ENCODE measurements at places on chromosomes 16 and 17.

DNA sequence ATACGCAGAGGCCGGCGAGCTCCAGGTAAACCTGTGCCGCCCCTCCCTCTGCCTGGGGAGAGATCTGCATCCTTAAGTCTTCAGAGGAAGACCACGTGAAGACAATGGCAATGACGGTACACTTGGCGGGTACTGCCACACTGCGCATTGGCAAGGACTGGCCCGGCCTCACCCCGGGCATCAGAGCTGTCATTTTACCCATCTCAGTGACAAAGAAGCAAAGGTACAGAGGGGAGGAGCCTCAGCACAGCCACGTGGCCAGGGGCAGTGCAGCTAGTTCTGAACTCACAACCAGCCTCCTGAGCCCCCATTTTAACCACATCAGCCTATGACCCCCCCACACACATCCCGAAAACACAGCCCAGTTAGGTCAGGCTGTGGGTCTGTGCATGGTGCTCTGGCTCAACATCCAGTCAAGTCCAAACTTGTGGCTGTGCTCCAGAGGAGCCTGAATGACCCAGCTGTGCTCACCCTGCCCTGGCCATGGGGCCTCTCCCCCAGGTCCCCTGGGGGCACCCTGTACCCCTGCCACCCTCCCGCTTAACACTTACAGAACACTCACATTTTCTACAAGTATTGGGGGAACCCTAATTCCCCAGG, 80.6 kb downstream of the C16orf95 start:
- no peak for DNase-seq

GRCh38 chr16:54812229-54812628, 118.4 kb upstream of the IRX5 start:
- DNase-seq, result no peak

DNA sequence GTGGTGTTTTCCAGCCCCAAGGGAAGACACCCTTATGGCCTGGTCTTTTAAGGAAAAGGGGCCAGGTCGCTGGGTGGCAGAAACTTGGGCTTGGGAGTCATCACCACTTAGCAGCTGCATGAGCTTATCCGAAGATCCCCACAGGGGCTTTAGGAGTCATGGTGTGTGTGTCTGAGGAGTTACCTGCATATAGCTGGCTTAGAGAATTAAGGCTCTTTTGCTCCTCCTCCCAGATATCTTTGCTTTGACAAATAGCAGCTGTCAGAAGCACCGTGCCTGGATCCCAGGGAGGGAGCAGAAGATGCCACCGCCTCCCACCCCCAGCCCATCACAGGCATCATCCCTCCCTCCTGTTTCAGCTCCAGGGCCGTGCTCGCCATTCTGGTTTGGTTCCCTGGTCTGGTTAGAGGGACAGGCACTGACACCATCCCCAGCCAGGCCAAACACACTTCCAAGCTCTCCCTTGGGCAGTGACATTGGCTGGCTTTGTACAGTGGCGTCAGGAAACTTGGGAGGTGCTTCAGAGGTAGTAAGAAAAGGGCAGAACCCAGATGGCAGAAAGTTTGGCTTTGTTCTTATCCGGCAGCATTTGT, 17.4 kb downstream of the LDHD start:
- no peak for DNase-seq

GRCh38 chr16:51685498-51685897, 534.4 kb upstream of the SALL1 start:
- no peak for DNase-seq

- DNase-seq, result no peak
These were observed 146.8 kb downstream of the CYLD start for GRCh38 chr16:50888486-50889261.
